Smooth muscle cell of the pulmonary artery (primary cell): ENCODE measurements at places on chromosomes 5 and 9. TPM values are rescaled to one million over a fixed set of nuclear protein-coding genes. Genes with fewer than 3 reads are reported as not detected.

The IL17B gene
- total RNA-seq, result 0.26 TPM in 1 of 2 replicates, not detected in the other

The KCTD16 gene
- total RNA-seq, result 4.6 and 8.4 TPM in 2 replicates

The FOXD4 gene
- 0.13 and 0.17 TPM in 2 replicates for total RNA-seq

The HTR4 gene
- 0.07 and 3.3 TPM in 2 replicates for total RNA-seq

The ALDH7A1 gene
- 34.6 and 37.1 TPM in 2 replicates for total RNA-seq
